ENCODE measurements at places on chromosomes 2 and 18.

GRCh38 chr2:62870966-62871365 lies 165.5 kb downstream of the EHBP1 start:
- no peak for DNase-seq

DNA sequence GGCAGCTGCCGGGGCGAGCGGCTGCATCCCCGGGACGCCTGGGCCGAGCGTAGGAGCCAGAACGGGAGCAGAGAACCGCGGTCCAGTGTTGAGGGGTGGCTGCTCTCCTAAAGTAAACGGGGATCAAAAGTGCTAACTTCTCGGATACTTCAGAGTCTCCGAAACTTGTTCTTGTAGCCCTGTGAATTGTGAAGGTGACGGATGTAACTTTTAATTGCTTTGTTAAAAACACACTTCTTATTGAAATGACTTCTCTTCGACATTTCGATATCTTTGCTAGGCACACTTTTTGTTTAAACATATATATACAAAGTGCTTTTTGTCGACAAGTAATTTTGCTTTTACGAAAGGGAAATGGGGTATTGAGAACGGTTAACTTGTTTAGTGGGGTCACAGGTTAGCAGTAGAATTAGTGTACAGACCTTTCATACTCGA lies 540 bp downstream of the ATP9B start:
- no peak for DNase-seq

DNA sequence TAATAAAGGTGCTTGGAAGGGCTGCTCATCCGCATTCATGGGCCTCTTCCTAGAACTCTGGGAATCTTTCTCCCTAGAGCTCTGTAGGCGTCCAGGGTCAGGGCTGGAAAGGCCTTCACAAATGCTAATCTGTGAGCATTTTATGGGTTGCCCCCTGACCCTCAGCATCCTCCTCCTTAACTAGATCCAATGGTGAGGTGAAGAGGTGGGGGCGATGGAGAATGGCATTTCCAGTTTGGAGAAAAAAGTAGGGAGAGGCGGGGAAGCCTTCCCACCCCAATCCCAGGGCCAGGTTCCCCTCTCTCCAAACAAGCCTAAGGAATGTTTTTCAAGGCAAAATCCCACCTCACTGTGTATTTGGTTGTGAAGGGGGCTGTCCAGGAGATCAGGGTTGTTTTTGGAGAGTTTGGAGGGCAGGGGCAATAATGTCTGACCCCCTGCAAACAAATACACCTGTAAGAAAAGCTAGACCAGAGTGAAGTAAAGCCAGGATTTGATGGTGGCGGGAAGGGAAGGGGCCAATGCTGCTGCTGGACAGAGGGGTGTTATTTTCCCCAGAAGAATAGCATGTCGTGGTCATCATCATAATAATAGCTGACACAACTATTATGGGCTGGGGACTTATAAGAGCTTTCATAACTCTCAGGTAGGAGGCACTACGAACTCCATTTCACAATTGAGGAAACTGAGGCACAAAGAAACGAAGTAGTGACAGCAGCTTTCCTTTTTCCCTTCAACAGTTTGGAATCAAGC lies 1.4 kb upstream of the MYCN start:
- no peak for DNase-seq

DNA sequence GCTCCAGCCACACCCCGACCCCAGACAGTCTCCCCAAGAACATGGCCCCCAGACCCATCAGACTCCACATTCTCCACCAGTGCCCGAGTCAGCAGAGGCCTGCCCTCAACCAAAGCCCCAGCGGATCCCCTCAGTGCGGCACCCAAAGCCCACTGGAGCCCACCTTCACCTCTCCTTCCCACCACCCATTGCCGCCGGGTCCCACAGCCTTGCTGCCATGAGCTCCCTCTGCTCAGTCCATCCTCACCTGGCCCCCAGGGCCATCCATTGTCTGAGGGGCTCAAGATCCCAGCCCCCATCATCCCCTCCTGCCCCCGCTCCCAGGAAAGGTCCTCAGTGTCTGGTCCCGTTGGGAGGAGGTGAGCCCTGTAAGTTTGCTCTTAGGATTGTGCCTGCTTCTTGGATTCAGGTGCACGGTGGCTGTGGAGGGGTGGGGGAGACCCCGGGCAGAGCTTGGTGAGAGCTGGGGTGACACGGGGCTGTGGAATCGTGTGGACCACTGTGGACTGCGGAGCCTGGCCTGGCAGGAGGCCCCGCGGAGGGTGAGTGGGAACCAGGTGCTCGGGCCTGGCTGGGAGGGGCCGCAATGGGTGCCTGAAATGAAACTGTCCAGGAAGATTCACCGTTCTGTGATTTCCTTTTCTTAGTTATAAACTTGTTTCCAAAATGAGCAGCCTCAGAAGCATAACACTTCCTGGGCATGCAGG lies 32.7 kb upstream of the GPC1 start:
- DNase-seq: no peak

DNA sequence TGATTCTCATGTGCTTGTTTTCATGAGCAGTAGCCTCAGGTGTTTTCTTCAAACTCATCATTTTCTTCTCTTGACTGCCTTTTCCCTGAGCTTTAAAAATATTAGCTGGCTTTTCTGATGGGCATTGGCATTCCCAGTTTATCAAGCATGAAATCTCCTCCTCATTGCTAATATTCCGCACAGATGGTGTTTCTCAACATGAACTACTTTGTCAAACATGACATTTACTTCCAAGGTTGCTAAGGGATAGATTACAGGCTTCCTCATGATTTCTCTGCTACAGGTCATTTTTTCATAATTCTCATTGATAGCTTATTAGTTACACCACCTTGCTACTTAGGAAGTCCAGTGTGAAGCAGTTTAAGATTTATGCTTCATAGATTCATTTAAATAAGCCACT lies 1116.9 kb upstream of the CNTNAP5 start:
- DNase-seq: no peak

GRCh38 chr2:44953499-44953883 lies 12.0 kb downstream of the SIX3 start:
- DNase-seq: no peak

GRCh38 chr2:68696554-68696953 lies 38.1 kb upstream of the ARHGAP25 start:
- DNase-seq: no peak

- DNase-seq: no peak
Measured at GRCh38 chr2:47892338-47892730, 14.0 kb downstream of the FBXO11 start.

- no peak for DNase-seq
Measured at GRCh38 chr2:100893392-100894104, 73.6 kb downstream of the NPAS2 start.

DNA sequence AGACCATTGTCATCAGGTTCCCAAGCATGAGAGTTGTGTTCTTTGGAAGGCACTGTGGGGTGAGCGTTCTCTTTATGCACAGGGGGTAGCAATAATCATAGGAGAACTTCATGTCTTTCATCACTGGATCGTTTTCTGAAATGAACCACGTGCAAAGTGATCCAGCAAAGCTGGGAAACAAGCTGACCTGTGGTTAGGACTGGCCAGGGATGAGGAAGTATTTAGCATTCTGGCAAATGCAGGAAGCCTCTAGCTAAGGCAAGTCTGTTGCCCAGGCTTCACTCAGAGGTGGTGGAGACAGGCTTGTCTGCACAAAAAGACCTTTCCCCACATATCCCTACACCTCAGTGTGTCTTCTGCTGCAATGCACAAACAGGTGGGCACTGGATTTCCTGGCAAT lies 58.6 kb downstream of the MMADHC start:
- no peak for DNase-seq

GRCh38 chr2:10245661-10246060 lies 57.0 kb upstream of the HPCAL1 start:
- no peak for DNase-seq

DNA sequence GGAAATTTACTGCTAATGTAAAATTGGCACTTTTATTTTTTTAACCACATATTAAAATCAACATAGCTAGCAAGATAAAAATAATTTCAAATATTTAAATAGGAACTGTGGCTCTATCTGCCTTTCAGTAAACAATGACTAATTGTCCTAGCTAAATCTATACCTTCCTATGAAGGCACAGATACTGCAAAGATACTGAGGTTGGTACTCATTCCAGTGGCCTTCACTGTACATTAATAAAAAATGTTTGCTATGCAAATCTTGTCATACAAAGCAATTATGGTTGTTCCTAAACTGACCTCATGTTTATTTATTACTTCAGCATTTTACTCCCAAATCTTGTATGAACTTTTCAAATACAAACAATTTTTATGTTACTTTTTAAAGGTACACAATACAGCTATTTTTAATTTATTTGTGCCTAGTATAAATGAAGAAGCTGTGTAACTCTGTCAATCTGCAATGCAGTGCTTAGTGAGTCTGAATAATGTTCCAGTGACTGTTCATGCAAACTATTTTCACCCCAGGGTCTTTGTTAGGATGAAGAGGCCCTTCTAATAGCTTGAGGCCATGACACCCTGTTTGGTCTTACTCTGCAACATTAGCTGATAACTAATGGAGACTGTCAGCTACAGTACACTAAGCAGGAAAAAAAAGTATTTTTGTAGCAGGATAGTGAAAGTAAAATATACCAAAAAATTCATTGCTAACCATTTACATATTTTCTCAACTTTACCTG lies 9.3 kb upstream of the ERBB4 start:
- no peak for DNase-seq

- no peak for DNase-seq
Measured at GRCh38 chr18:42174909-42175308, 219.9 kb downstream of the PIK3C3 start.

DNA sequence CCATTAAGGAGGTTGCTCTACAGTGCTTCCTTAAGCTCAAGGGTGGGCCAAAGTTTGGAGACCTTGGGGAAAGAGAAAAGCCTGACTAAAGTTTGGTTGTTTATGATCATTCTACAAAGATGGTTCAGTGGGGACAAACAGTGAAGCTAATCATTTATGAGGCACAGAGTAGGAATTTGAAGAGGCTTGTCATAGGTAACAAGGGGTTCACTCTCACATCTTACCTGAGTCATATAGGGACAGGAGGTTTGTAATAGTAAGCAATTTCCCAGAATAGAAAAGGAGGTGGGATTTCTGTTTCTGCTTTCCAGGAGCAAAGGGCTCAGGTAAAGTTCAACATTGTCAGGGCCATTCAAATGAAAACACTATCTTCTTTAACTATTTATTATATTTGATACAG lies 787.9 kb downstream of the CPS1 start:
- DNase-seq: no peak

GRCh38 chr18:22625406-22625805 lies 207.7 kb upstream of the CTAGE1 start:
- no peak for DNase-seq

- DNase-seq: no peak
Measured at GRCh38 chr2:182318466-182319220, 108.2 kb downstream of the PDE1A start.

DNA sequence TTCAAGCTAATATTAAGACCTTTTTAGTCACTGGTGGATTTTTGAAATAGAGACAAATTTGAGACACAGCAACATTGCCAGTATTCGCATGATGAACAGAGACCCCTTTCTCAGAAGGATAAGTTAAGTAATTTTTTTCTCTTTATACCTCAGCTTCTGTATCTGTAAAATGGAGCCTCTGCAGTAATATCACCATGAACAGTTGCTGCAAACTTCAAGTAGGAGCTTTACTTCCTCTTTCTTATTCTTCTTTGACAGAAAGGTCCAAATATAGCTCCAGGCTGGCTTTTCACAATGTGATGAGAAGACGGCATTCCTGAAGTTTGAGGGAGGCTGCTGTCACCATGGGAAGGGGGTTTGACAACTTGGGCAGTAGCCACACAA lies 158.7 kb downstream of the TDRD15 start:
- no peak for DNase-seq

DNA sequence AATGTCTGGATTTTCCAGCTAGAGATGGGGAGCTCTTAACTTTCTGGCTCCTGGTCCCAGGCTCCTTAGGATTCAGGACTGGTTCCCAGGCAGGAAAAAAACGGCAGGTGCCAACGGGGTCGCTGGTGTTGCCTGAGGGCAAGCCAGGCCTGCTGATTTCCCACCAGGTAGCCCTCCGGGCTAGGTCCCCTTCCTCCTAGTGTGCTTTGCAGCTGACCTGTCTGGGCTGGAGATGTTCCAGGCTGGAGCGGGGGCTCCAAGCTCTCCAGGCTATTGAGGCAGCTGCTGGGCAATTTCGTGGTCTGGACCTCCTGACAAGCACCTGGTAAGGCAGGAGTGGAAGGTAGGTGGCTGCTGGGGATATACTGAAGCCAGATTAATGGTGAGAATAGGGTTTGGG lies 2.0 kb upstream of the MRPL53 start:
- no peak for DNase-seq

GRCh38 chr2:10514273-10514672 lies 66.1 kb upstream of the ODC1 start:
- DNase-seq: no peak

DNA sequence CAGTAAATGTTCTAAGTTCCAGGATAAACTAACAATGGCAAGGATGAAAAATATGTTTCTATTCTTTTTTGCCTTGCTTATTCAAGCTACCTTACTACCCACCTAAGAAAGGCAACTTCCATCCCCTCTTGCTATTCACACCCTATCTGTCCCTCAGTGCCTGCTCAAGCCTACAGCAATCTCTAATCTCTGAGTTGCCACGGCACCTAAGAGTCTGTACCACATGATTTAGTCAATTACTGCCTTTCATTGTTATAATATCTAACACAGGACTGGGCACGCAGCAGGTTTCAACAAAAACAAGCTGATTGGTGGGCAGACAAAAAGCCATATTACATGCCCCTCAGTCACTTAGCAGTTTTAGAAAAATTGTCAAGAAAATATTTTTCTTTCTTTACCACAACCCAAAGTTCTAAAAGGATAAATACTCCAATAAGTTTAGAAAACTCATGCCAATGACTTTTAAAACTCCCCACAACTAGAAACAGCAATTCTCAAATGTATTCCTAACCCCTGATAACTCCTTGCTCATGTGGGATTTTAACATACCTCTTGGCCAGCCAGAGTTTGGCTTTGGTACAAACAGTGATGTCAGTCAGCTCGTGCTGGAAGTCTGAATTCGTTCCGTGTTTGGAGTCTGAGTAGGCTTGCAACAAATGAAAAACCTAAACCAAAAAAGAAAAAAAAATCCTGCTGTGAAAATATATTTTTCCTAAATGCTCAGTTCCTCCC lies 117.3 kb upstream of the ZFP36L2 start:
- DNase-seq: no peak

DNA sequence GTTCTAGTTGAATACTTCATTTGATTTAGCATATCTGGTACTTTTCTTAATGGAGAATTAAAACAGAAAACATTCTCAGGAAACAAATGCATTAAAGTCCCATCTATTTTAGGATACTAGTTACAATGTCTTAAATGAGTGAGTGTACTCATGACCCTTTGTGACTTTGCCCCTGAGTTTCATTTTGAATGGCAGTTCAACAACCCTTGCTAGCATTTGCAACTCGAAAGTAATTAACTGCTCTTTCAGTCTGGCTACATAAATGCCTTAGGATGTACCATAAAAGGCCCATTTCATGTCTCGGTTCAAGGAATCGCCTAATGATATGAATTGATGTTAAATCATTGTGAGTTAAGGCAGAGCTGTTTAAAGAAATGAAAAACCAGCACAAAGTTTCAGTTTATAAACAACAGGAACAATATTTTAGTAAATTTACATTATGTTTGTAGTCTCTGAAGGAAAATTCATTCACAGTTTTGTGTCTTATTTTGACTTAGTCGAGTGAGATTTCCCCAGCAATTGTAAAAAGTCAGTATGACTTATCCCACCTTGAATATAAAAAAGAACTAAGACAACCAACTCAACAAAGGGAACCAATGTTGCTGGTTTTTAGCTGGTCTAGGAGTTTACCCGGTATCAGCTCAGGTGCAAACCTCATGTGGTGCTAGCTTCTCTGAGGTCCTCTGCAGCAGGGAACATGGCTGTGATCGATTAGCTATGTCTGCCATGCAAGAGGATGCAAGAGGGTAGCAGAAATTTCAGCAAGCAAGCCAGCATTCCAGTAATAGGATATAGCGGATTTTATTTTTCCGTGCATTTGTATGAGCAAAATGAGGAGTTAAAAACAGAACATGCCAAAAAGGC lies 386.2 kb downstream of the PTPRM start:
- no peak for DNase-seq

Data from stimulated activated CD8-positive, alpha-beta memory T cell treated with anti-CD3 and anti-CD28 coated beads, Interleukin-4, amount 100 ng/mL, for 1 hour (primary cell).